ENCODE measurements at places on chromosomes 6 and 20. TPM values are rescaled to one million over a fixed set of nuclear protein-coding genes. Genes with fewer than 3 reads are reported as not detected.
A peak's percentile ranks its signal among the peaks of the same experiment; 100 is the strongest.

The BMP5 gene
- polyA plus RNA-seq: 6.2 TPM

The OPRM1 gene
- polyA plus RNA-seq: not detected

The C20orf204 gene
- polyA plus RNA-seq: 3.7 TPM

The SIRPB2 gene
- 0.80 TPM for polyA plus RNA-seq

The TMEM200A gene
- polyA plus RNA-seq: 0.57 TPM

The IL17F gene
- not detected for polyA plus RNA-seq

The ADGB gene
- polyA plus RNA-seq: not detected

The SLC35B2 gene
- polyA plus RNA-seq: 23.6 TPM

The CCN5 gene
- polyA plus RNA-seq: 6.4 TPM

The DNAAF9 gene
- 5.1 TPM for polyA plus RNA-seq

DNA sequence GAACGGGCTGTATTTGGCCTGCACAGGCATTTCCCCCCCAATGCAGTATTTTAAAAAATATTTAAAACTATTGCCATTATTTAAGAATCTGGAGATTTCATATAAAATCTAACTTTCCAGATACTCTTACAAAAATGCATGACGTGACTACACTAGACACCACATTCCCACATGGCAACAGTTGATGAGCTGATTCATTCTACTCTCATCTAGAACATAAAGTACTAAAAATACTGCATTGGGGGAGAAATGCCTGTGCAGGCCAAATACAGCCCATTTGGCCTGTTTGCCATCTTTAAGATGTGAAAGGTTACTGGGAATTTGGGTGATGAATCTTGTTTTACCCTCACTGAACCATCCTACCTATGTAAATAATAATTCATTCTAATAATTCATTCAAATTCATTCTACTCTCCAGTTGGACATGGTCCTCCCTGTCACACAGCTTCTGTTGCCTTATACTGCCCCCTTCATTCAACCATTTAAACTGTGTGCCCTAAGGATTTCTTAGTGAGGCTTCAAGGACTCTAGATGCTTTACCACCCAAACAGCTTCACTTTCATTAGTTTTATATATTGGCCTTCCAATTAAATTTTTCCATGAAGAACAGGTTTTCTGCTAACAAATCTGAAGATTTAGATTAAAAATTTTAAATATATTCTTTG lies 6.9 kb upstream of the ZSCAN16 start:
- DNase-seq: no peak

DNA sequence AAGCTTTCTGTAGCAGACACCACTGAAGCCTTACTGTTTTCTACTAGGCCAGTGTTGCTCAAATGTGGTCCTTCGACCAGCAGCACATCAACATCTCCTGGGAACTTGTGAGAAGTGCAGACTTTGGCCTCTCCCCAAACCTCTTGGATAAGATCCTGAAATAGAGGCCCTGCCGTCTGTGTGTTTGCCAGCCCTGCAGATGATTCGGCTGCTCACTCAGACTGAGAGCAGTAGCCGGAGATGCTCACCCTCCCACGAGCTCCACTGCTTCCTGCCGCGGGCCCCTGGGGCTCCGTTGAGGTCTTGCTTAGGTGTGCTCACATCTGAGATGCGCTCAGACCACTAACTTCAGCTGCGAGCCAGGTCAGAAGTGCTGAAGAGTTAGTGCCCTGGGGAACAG lies 129.5 kb upstream of the SSTR4 start:
- no peak for DNase-seq

DNA sequence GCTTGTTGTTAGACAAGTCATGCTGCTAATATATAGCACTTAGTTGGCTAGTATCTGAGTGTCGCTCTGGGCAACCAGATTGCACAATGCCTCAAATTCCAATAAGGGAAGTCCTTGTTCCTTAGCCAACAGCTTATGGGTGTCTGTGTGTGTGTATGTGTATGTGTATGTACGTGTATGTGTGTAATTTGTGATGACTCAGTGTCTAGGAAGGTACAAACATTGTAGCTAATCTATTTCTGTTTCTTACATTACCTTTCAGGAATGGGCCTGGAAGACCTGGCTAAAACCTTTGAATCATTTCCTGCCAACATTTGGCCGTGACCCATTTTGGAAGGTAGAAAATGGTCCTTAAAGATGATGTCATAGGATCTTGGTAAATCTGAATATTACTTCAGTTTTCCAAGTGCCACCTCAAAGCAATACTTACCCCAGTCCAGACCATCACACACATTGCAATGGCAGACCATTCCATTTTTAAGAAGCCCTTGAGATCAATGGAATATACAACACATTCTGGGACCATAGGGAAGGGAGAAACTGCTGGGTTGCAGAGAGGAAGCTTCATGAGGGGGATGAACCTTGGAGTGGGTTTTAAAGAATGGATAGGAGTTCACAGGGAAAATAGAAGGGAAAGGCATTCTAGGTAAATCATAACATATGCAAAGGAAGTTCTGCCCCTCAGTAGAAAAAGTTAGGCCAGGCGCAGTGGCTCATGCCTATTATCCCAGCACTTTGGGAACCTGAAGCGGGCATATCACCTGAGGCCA lies 25.1 kb downstream of the NEDD9 start:
- DNase-seq: no peak

- DNase-seq: no peak
These were observed 11.5 kb upstream of the PREX1 start for GRCh38 chr20:48839154-48839917.

DNA sequence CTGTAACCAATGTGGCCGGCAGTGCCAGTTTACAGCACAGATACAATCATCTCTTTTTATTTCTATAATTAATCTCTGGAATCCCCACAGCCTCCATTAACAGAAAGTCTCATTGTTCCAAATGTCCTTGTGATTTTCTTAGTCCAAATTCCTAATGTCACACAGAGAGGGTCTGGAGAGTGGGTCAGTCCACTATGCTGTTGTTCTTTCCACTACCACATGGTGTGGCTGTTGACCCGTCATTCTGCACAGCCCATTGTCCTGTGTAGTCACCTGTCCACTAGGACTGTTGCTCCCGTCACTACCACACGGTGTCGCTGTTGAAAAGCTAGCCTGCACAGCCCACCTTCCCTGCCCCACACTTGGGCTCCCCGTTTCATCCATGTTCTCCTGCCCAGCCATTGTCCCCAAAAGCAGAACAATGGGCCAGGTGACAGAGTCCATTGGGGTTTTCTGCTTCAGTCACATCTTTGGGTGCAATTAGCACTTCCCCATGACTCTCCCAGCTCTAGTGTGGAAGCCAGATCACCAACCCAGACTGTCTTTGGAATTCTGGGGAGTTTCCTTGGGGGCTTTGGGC lies 8.6 kb upstream of the LBP start:
- no peak for DNase-seq

GRCh38 chr6:20900389-20901160 lies 366.3 kb downstream of the CDKAL1 start:
- no peak for DNase-seq

DNA sequence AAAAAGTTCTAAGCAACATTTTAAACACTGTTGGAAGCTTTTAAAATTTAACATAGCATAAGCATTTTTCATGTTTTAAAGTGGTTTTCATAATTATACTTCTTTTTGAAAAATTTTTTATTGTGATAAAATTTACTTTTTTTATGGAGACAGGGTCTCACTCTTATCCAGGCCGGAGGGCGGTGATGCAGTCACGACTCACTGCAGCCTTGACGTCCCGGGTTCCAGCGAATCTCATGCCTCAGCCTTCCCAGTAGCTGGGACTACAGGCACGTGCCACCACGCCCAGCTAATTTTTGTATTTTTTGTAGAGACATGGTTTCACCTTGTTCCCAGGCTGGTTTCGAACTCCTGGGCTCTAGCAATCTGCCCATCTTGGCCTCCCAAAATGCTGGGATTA lies 46.1 kb upstream of the TULP4 start:
- DNase-seq: no peak

- no peak for DNase-seq
These were observed 7.0 kb upstream of the RNF217 start for GRCh38 chr6:124955108-124955856.

- DNase-seq: no peak
These were observed 2.9 kb upstream of the MYLK2 start for GRCh38 chr20:31816221-31816620.

GRCh38 chr6:67361264-67361663 lies 1273.8 kb upstream of the ADGRB3 start:
- no peak for DNase-seq

GRCh38 chr6:34465531-34466241 lies at the start of gene PACSIN1:
TSS of gene PACSIN1 (plus strand) at chr6:34466076. CDS start at chr6:34526306, 60,230 bp downstream.
- peak; percentile 71 for DNase-seq

- DNase-seq: no peak
These were observed 31.0 kb upstream of the PCMTD2 start for GRCh38 chr20:64224351-64225170.

DNA sequence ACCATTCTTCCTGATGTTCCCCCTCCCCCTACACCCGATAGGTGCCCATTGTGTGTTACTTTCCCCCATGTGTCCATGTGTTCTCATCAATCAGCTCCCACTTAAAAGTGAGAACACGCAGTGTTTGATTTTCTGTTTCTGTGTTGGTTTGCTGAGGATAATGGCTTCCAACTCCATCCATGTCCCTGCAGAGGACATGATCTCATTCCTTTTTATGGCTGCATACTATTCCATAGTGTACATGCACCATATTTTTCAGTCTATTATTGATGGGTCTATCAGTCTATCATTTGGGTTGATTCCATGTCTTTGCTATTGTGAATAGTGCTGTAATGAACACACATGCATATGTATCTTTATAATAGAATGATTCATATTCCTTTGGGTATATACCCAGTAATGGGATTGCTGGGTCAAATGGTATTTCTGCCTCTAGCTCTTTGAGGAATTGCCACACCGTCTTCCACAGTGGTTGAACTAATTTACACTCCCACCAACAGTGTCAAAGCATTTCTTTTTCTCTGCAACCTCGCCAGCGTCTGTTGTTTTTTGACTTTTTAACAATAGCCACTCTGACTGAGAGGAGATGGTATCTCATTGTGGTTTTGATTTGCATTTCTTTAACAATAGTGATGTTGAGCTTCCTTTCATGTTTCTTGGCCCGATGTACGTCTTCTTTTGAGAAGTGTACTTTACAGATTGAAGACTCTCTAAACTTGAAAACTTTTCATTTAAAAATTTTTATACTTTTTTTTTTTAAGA lies 41.0 kb upstream of the GCNT2 start:
- DNase-seq: no peak

DNA sequence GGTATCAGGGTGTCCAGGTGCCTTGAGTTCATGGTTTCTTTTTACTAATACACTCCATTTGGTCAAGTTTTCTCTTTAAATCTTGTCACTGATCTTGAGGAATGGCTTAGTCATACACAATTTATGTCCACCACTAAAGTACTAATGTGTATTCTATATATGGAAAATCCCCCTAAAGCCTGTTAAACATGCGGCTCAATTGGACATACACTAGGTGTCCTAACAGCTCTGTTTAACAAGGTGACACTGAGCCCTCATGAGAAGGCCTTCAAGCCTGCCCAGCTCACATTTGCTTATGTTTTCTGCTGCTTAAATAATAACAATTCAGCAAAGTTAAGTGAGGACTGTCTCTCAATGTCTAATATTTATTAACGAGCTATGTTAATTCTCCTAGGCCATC lies 31.5 kb downstream of the PDE7B start:
- no peak for DNase-seq

GRCh38 chr6:31321820-31322219 lies 35.2 kb downstream of the HLA-B start:
- DNase-seq: no peak

- DNase-seq: no peak
These were observed 78.3 kb upstream of the FYN start for GRCh38 chr6:111951497-111952085.

DNA sequence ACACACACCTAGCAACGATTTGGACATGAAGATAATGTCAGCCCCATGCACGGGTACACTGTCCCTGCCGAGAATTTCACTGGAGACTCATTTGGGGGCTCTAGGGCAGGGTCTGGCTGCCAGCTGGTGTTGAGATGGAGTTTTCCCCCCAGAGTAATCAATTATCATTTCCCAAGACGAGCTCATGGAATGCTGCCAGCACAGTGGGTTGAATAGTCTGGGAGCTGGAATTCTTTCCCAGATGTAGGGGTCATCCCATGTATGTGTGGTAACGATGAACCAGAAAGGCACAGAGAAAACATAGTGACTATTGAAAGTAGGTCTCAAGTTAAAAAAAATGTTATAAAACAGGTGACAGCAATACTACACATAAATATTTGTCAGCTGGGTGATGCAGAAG lies 579.9 kb downstream of the MAFB start:
- DNase-seq: no peak

GRCh38 chr20:52179331-52180179 lies 12.0 kb downstream of the ZFP64 start:
- no peak for DNase-seq

- no peak for DNase-seq
These were observed 4.6 kb downstream of the PTPRK start for GRCh38 chr6:128515550-128516513.

GRCh38 chr20:6525447-6526303 lies 241.8 kb upstream of the BMP2 start:
- no peak for DNase-seq

- DNase-seq: no peak
These were observed 13.1 kb downstream of the PSMB9 start for GRCh38 chr6:32867022-32867477.

DNA sequence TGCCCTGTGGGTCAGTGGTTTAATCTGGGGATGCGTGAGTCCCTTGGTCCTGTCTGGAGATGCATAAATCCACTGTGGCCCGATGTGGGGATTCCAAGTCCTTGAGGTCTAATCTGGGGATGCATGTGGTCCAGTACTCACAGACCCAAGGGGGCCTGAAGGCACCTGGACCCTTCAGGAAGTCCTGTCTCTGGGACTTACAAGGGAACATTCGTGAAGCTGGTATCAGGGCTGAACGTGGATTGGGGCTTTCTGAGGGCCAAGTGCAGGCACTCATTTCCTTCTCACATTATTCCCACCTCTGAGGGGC lies 25.2 kb upstream of the GTSF1L start:
- DNase-seq: no peak

DNA sequence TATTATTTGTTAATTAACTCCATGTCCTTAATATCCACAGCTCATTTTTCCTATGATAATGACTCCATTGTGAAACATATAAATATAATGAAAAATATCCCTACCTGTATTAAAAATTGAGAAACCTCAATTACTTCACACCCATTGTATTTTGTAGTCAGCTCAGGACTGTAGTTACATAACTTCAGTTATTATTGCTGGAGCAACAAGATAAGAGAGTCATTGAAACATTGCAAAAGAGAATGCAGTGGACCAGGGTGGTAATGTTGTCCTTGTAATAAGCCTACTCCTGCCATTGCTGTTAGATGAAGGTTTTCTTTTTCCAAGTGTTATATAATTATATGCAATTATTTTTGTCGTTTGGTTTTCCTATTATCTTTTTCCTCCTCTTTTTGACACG lies 184.4 kb downstream of the PRL start:
- no peak for DNase-seq

DNA sequence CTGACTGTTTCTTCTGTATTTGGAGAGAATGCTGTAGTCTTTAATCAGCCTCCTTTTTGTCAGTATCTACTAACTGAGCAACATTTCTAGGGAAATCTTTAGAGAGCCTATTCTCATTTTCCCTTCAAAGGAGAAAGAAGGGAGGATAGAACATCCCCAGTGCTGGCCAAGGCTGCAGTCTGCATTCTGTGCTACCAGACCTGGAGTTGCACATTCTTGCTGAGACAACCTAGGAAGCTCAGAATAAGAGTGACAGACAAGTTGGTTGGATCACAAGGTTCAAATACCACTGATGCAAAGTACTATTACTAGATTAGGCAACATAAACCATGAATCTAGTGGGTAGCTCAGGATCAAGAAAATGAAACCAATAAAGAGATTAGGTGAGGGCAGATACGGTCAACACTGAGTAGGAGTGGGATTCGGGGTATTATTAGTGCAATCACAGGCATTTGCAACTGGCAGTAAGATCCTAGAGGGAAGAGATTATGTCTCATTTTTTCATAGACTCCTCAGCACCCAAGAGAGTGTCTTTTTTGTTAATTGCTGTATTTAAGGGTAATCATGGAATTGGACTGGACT lies 213.5 kb upstream of the FAM83B start:
- DNase-seq: no peak

Data from pancreas (tissue), 10 donors.